ENCODE measurements at places on chromosomes 5 and 9.
A peak's percentile ranks its signal among the peaks of the same experiment; 100 is the strongest.

DNA sequence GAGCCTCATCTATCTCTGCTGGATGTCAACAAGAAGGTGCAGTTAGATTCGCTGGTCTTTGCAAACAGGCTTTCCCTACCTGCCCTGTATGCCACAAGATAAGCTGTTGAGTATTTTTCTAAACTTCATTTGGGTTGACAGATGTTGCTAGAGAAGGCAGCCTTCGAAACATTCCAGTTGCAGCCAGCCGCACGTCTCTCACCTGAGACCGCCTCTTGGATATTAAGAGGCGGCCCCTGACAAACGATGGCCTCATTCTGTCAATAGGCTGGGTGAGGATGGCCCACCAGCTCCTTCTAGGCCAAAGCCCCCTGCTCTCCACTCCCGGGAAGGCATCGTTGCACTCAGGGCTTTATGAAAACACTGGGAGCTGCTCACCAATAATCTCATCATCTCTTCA, 181.6 kb downstream of the DAB2IP start:
- DNase-seq: no peak

- DNase-seq: no peak
Measured at GRCh38 chr9:129235931-129236331, 57.9 kb upstream of the IER5L start.

DNA sequence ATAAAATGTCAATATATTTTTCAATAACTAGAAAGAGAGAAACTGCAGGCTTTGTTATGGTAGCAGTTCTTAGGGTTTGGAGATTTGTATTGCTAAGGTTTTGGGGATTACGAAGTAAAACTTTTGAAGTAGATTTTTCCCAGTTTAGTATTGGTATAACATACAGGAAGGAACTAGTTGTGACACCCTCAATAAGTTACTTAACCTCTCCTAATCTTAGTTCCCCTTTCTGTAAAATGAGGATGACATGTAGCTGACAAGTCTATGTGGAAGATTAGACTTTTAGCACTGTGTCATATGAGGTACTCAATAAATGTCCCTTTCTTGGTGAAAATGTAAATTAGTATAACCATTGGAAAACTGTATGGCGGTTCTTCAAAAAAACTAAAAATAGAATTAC, 73.4 kb upstream of the ATG10 start:
- DNase-seq: no peak

GRCh38 chr5:96278981-96279380, 154.1 kb downstream of the PCSK1 start:
- no peak for DNase-seq

DNA sequence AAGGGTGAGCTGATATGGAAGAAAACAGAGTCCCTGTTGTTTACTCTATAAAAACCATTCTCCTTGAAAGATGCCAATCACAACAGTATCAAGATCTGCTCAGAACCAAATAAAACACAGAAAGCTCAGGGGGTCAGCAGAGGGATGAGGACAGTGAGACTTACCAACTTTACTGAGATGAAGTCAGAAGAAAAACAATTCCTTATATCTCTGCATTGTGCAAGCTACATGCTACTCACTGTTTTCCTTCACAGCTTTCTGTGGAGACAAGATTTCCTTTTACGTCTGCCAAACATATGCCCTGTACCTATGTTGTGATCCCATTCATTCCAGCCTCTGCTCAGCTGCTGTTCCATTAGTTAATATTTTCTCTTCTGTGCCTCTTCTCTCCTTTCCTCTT, 185.6 kb downstream of the TSSK1B start:
- no peak for DNase-seq

- DNase-seq: no peak
Measured at GRCh38 chr9:86639287-86639686, 285.1 kb upstream of the TUT7 start.

DNA sequence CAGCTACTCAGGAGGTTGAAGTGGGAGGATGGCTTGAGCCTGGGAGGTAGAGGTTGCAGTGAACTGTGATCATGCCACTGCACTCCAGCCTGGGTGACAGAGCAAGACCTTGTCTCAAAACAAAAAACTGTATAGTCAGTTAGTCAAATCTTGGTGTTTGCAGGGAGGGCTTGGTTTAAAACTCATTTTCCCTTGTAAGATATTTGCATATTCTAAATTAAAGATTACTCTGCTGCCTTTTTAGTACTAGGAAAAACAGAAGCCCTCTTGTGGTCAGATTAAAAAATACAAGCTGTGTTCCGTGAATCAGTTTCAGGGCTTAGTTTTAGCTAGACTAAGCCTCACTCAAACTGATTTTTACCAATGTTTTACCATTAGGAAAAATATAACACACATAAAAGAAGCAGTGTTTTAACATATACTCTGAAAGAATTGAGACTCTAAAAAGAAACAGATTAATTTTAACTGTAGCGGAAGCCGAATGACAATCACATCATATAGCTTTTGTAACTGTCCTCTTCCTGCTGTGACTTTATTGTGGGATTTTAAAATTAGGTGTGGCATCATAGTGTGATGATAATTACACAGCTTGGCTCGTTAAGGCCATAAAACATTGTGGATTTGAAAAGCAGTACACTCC, 84.9 kb upstream of the BASP1 start:
- DNase-seq: peak; percentile 88

GRCh38 chr9:136098844-136099243, 3.8 kb upstream of the NACC2 start:
- no peak for DNase-seq

GRCh38 chr5:150582241-150583109, 58.0 kb upstream of the SYNPO start:
- DNase-seq: no peak

DNA sequence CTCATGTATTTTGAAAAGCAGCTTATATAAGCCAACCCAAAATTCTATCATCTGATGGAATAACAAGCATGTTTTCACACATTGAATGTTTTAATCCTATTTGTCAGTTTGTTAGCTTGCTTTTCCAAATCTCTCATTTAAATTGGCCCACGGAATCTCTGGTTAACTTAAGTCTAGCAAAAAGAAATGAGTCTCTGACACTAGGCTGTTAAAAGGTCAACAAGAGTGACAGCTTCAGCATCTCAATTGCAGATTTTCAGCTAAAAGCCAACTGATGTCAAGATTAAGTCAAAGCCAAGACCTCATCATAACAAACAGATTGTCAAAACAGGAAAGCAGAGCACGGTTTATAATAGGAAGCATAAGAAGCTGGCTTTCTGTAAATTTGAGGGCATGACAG, 49.4 kb upstream of the CDH9 start:
- no peak for DNase-seq

DNA sequence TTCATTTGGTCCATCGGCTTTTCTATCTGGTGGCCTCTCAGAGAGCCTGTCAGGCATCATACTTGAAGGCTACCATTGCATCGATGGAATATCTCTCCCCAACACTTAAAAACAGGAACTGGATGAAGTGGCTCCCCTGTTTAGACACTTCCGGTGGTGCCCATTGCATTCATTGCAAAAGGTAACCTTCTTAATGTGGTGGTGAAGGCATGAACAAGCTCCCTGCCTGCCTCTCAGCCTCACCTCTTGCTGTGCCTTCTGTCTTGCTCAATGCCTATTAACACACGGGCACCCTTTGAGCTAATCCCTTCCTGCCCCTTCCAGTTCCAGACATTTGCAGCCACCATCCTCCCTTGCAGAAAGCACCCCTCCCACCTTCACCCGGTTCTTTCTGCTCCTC, 233.1 kb upstream of the MSX2 start:
- no peak for DNase-seq

DNA sequence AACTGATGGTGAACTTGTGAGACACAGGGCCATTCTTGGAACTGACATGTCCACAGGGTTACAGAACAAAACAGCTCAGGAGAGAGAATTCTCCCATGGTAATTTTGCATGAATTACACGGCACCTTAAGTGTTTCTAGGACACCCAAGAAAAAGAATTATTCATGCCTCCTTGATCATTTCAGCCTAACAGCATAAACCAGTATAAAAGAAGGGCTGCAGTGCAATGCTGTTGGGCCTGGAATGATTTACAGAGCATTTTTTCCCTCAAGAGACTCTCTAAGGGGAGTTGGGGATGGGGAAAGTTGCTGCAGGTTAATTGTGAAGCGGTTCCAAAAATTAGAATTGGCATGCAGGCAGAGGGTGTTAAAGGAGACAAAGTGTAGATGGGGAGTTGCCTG, 136.4 kb upstream of the FBXL7 start:
- DNase-seq: no peak

DNA sequence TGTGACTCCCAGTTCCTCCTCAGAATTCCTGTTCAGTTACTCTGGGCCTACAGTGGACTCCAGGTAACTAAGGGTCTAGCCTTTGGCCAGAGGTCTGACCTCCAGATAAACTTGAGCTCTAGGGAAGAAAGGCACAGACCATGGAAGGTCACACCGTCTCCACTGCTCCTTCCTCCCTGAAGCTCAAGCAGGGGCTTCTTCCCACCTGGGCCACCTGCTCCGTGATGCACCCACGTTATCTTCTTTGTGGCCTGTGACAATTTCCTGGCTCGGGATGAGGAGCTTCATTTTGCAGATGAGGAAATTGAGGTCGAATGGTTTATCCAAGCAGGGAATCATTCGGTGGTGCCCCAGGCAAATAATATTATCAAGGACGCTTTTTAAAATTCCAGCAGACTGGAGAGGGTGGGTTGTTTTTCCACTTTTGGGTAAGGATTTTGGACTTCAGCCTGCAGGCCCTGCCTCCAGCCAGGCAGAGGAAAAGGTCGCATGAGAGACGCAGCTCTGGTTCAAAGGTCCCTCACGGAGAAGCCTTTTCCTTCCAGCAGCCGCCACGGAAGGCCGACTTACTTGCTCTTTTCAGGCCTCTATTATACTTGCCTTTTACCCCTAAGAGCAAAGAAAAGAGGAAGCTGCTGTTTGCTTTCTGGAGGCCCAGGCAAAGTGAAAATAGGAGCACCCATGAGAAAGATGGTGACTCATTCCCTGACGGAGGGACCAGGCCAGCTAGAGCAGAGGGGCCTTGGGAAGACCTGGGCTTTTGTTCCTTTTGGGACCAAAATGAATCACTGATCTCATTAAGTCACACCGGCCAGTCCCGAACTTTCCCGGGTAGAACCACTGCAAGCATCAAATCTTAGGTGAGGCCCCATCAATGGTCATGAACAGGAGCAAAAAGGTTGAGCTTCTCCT, 22.8 kb upstream of the DUSP1 start:
- no peak for DNase-seq

GRCh38 chr5:177468329-177468684, 5.1 kb downstream of the DBN1 start:
- DNase-seq: no peak

DNA sequence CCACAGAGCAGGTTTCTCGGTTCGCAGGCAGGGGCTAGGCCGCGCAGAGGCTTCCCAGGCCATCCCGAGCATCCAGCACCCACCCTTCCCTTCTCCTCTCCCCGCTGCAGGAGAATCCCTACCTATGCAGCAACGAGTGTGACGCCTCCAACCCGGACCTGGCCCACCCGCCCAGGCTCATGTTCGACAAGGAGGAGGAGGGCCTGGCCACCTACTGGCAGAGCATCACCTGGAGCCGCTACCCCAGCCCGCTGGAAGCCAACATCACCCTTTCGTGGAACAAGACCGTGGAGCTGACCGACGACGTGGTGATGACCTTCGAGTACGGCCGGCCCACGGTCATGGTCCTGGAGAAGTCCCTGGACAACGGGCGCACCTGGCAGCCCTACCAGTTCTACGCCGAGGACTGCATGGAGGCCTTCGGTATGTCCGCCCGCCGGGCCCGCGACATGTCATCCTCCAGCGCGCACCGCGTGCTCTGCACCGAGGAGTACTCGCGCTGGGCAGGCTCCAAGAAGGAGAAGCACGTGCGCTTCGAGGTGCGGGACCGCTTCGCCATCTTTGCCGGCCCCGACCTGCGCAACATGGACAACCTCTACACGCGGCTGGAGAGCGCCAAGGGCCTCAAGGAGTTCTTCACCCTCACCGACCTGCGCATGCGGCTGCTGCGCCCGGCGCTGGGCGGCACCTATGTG, 36.1 kb downstream of the NTNG2 start:
- DNase-seq: no peak

DNA sequence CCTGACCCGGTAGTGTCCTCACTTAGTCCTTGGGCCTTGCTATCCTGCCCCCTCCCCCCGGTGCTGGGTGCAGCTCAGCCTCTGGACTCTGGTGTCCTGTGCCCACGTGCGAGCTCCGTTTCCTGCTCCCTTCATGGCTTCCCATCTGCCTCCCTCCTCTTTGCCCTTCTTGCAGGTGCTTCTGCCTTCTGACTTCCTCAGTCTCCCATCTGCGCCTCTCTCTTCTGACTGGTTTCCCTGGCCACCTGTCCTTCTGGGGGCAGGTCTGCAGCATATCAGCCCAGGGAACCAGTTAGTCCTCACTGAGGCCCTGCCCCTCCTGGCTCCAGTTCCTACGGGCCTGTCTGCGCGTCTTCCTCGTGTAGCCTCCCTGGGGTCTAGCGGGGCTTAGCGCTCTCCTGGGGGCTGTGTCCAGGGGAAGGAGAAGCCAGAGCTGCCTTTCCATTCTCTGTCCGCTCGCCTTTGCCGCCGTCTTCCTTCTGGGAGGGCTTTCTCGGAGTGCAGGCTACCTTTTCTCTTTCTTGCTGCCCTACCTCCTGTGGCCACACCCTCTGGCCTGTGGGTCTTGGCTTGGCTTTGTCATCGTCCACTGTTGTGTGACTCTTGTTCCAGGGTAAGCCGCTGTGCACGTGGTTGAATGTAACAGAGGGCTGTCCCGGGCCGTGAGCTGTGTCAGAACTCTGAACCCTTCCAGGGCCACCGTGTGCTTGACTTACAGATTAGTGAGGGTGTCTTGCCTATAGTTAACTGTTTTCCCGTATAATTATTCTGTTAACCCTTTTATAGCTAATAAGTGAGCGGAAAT, 51.8 kb downstream of the EHMT1 start:
- DNase-seq: no peak

GRCh38 chr5:1153428-1153827, 41.6 kb upstream of the SLC12A7 start:
- no peak for DNase-seq

Data from NCI-H526 treated with DMSO at 0.1 percent for 48 hours (cell line).